ENCODE measurements at places on chromosomes 3 and 15.

GRCh38 chr3:29072611-29073010, 208.3 kb upstream of the RBMS3 start:
- DNase-seq, result no peak

- DNase-seq, result no peak
Observed at GRCh38 chr3:56610669-56611335, 53.8 kb downstream of the CCDC66 start.

DNA sequence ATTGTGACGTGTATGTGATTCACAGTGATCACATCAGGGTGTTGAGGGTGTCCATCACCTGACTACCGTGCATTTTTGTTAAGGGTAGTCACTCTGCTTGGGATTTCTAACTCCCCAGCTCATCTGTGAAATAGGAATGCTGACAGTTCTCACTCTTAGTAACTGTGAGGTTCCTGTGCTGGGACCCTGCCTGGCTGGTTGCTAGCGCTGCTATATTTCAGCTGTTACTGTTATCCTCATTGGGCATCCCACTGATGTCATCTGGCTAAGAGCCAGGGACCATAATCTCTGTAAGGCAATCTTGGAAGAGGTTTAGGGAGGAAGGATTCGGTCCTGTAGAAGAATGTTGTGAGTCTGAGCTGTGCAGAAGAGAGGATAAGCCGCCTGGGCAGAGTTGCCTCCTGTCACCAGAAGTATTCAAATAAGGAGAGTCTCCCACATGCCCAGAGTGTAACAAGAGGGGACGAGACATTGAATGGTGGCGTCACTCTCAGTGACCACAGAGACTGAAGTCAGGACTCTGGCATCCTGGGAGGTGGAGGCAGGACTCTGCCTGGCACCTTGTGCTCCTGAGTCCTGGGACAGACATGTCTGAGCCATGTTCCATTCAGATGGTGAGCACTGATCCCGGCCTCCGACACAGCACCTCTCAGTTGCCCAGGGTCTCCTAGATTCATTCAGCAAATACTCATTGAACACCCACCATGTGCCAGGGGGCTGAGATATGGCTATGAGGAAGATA, 52.2 kb downstream of the FBLN2 start:
- no peak for DNase-seq

DNA sequence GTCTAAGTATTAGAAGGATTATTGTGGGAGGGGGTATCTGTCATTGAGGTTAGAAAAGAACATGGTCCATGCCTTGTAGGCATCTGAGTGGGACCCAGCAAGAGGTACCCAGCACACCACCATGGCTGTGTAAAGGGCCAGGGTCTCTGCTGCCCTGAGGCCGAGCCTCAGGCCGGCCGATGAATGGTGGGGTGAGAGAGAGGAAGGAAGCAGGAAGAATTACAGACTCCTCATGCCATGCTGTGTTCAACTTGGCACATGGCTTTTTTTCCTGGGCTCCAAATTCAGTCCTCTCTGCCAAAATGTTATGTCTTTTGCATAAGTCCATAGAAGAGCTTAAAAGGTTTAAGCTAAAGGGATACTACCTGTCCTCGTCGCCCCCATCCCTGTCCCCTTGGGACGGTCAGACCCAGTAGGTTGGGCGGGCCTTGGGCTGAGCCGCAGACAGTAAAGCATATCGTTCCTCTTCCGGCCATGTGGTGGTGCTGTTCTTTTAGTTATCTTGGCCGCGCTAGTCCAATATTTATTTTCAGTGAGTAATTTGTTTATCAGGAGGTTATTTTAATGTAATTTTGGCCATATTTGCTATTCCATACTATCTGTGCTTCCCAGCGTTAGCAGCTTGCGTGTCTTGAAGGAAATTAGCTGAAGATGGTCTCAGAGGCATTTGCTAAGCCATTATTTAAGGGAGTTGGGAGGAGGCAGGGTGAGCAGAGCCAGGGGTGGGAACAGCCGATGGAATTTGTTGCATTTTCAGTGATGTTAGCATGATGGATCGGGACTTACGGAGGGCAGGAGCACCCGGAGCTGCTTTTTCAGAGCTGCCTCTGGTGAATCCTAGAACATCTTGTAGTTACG, 152.4 kb downstream of the AGBL1 start:
- DNase-seq, result no peak

- DNase-seq, result no peak
Observed at GRCh38 chr3:13451301-13451673, 28.8 kb upstream of the HDAC11 start.

DNA sequence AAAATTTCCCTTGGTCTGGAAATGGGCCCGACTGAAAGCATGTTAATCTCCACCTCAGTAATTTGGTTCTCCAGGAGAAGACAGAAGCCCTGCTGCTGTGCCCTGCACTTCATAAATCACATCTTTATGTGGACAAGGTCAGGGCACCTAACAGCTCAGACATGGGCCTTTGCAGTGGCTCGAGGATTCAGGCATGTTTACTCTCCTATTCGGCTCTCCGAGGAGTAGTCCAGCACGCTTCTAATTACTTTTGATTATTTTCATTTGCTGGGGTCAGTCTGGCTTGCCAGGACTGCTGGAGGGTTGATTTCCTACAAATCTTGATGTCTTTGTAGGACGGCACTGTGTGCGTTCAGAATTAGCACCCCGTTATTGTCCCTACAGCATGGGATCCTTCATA, 511.2 kb downstream of the MECOM start:
- DNase-seq, result no peak

GRCh38 chr15:62809115-62809967, 233.2 kb upstream of the TPM1 start:
- DNase-seq, result no peak

GRCh38 chr3:56593455-56594158, 36.6 kb downstream of the CCDC66 start:
- DNase-seq, result no peak

DNA sequence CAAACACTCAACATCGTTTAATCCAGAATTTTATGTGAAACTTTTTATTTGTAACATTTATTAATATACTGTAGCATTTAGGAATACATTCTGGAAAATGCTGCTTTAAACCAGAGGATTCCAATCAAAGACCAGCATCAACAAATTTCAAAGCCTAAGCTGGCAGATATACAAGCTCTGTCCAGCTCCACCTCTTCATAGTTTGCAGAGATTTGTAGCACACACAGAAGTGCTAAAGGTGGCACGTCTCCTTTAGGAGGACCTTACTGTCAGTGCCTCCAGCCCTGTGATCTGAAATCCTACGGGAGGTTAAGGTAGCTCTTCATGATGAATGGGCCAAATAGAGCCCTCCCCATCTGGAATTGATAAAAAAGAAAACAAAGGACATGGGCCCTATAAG, 329.7 kb upstream of the NECTIN3 start:
- no peak for DNase-seq

DNA sequence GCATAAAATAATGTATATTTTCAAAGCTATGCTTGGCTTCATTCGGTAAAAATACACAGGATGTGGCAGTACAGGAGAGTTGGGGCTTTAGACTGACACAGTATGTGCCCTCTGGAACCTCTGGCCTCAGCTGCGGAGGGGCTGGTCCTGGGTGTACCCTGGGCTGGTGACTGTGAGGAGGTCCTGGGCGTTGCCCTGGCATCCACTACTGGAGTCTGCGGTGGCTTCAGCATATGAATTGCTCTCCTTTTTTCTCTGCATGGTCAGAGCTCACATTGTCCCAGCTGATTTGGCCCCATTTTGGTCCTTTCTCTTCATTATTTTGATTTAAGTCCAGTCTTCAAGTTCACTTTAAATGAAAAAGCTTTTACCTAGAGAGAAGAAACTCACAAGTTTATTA, 40.5 kb upstream of the CORO2B start:
- DNase-seq, result no peak

GRCh38 chr3:185029086-185029485, 123.8 kb downstream of the C3orf70 start:
- no peak for DNase-seq

DNA sequence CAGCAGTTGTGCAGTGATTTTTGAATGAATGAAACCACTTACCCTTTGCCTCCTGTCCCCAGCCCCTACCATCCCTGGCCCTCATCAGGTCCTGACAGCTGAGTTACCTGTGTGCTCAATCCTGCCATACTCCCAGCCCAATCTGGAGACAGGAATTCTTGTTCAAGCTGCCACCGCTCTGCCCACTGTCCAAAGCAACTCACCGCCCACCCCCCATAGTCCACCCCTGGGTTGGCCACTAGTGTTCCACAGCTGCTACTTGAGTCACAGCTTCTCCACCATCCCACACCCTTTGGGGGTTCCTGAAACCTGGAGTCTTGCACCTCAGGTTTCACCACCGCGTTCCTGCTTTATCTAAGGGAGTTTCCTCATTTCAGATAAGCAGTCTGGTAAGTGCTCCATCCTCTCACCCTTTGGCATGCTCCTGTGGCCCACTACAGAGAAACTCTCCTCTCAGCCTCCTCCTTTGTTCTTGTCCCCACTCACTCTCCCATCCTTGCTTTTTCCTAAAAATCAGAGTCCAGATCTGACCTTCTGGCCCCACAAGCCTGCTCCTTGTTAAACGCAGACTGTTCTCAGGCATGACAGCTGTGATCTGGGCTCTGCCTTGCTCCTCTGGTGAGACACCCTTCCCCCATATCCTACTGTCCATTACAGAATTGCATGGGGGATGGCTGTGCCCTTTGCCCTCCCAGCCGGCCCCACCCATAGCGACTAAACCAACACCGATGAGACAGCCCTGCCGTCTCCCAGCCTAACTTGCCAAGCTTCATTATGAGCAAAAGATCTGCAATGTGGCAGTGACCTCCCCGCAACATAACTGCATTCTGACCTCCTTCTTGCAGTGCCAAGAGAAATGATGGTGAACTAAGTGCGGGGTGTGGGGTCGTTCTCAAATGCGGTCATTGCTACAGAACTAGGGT, 50.0 kb downstream of the CYP19A1 start:
- DNase-seq, result no peak

GRCh38 chr15:64070965-64071851, 22.4 kb downstream of the CIAO2A start:
- DNase-seq, result no peak

GRCh38 chr3:71780430-71780829, 4.5 kb downstream of the PROK2 start:
- no peak for DNase-seq

GRCh38 chr3:123864706-123865105, 19.4 kb downstream of the MYLK start:
- no peak for DNase-seq

DNA sequence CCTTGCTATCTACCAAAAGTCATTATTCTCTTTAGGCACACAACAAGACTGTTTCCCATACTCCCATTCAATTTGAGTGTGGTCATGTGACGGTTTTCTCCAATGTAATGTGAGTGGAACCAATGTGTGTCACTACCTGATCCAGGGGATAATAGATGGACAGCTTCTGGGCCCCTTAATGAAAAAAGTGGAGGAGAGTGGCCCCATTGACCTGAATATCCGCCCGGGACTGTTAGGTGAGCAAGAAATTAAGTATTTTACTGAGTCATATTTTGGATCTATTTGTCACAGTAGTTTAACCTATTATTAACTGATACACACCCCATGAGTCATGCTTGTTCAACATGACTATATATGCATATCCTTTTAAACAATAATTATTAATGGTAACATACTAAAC, 15.1 kb upstream of the ARID3B start:
- no peak for DNase-seq

- no peak for DNase-seq
Observed at GRCh38 chr3:188416041-188416440, 262.1 kb downstream of the LPP start.

DNA sequence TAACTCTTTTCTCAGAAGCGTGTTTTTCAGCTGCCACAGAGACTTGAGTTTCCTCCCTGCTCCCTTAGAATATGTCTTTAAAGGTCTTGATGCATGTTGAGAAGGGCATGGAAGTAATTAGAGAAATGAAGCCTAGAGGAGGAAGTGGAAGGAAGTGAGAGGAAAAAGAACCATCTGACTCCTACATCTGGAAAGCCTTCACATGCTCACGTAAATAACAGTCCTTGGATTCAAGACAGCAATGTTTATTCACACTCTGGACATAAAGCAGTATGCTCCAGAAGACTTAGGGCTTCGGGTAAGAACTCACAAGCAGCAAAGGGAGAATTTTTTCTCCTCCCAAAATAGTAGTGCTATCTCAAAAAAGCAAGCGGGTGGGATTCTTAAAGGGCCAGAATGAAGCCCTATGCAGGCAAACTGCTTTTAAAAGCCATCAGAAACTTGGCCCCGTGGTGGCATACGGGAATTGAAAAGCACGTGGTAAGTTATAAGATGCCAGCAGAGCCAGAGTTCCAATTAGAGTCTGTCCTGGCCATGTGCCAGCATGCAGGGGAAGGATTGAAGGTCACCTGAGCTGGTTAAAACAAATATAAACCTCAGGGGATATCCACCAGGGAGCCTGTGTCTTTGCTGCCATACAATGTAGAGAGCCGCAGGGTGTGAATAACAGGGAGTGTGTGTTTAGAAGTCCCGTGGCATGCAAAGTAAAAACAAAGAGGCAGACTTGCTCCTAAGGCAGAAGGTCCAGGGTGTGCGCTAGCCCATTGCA, 380.8 kb upstream of the NDN start:
- DNase-seq, result no peak

- DNase-seq, result no peak
Observed at GRCh38 chr3:114323546-114324254, 29.9 kb downstream of the TIGIT start.

DNA sequence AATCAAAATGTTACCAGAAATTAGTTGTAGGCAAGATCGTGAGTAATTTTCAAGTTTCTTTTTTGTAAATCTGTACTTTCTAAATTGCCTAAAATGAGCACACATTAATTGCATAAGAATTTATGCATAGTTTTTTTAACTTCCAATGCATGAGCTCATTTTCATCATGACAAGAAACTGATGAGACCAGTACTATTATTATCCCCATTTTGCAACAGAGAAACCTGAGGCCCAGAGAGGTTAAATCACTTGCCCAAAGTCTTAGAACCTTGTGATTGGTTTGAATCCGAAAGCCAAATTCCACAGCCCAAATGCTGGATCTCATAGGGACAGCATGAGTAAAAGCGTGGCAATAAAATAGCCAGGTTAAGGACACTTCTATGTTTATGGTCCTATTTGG, 274.7 kb downstream of the ERC2 start:
- DNase-seq, result no peak

- DNase-seq, result no peak
Observed at GRCh38 chr3:77259694-77260093, 219.8 kb downstream of the ROBO2 start.

DNA sequence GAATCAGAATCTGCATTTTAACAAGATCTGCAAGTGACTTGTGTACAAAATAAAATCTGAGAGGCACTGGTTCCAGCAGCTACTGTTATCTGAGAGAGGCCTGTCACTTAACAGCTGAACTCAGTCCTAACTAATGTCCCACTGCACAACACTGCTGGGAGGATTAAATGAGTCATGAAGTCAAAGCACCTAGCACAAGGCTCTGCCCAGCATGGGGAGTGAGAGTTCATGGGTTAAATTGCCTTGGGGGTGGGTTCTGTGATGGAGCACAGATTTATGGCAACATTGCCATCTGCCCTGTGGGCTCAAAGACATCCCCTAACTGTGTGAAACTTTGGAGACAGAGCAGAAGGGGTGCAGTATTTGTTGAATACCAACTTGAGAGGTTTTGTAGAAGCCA, 250.9 kb downstream of the PLCL2 start:
- no peak for DNase-seq

- no peak for DNase-seq
Observed at GRCh38 chr3:132160198-132160597, 125.4 kb upstream of the CPNE4 start.

Data from stimulated activated CD8-positive, alpha-beta memory T cell treated with anti-CD3 and anti-CD28 coated beads, Interleukin-15, amount 100 ng/mL, for 1 hour (primary cell).